ENCODE measurements at places on chromosomes 12 and 14.

DNA sequence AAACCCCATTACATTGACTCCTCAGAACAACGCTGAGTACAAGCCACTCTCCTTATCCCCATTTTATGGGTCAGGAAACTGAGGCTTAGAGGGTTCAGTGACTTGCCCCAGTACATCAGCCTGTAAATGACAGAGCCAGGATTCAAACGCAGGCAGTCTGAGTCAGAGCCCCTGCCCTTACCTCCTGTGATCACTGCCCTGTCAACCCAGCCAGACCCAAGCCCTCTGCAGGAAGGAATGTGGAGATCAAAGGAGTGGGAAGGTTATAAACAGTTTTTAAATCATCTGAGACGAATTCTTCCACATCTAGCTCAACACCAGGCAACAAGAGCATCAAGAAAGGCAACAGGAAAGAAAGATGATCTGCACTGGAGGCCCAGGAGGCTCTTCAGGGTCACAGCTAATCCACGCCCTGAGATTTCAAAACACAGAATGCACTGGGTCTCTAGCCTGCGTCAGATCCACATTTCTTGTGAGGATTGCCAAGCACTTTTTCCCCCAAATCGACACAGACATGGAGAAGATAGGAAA lies 38.5 kb downstream of the SPTB start:
- no peak for DNase-seq

DNA sequence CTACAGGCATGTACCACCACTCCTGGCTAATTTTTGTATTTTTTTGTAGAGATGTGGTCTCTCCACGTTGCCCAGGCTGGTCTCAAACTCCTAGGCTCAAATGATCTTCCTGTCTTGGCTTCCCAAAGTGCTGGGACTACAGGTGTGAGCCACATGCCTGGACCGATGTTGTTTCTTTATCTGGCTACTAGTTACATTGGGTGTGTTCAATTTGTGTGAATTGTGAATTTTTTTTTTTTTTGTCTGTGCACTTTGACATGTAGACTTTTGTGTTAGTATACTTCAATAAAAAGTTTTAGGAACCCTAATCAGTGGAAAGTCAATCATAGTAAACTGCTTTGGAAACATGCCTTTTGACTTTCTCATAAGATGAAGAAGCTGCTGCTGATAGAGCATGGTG lies 24.0 kb upstream of the SLC17A8 start:
- no peak for DNase-seq

DNA sequence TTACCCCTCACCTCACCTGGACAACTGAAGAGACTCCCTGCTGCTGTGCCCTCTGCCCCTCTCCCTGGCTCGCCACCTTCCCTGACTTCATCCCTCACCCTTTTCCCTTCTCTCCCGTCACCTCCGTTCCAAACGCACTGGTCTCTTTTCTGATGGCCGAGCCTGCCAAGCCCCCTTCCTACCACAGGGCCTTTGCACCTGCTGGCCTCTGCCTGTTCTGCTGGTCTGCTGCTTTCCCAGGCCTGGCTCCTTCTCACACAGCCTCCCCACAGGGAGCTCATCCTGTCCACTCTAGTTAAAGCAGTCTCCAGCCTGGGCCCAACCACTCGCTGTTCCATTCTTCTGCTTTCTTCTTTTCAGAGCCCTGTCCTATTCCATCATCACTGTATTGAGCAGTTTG lies 34.6 kb downstream of the RBM19 start:
- DNase-seq, result no peak

GRCh38 chr14:81938341-81938740 lies 404.7 kb upstream of the SEL1L start:
- DNase-seq, result no peak

- no peak for DNase-seq
These were observed 505 bp upstream of the BCDIN3D start for GRCh38 chr12:49843411-49843810.

- DNase-seq, result no peak
These were observed 146.5 kb downstream of the SAMD4A start for GRCh38 chr14:54713379-54713778.

DNA sequence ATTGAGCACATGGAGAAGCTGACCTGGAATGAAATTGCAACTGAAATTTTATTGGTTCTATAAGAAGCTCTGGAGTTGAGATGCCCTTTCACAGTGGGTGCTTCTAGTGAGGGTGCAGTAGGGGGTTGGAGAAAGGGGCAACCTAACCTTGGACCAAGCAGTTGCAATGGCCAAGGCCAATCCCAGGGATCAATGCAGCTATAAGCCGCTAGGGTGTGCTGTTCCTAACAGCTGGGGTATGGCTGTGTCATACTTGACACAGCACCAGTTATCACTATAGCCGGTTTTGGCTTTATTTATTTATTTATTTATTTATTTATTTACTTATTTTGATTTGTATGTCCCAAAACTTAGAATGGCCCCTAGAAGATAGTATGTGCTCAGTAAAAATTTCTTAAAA lies 505.9 kb downstream of the FLRT2 start:
- DNase-seq, result no peak

GRCh38 chr12:116213885-116214527 lies 63.5 kb downstream of the MED13L start:
- DNase-seq, result no peak

GRCh38 chr14:31084385-31084784 lies 58.2 kb upstream of the STRN3 start:
- no peak for DNase-seq

DNA sequence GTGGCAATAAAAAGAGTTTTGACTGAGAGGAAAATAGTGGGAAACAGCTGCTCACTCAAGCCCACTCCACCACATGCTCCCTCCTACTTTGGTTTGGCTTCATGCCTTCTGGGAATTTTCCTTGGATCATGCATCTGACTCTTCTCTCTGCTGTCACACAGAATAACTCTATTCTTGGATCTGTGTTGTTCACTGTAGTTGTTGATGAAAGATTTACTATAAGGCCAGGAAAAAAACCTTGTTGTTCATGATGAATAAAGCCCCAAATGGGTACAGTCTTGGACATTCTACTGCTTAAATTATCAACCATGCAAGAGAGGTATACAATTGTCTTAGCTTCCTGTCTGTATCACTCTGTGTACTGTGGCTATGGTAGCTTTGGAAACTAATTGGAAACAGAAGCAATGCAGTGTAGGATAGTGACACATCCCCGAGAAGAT lies 70.5 kb downstream of the TMX1 start:
- no peak for DNase-seq

DNA sequence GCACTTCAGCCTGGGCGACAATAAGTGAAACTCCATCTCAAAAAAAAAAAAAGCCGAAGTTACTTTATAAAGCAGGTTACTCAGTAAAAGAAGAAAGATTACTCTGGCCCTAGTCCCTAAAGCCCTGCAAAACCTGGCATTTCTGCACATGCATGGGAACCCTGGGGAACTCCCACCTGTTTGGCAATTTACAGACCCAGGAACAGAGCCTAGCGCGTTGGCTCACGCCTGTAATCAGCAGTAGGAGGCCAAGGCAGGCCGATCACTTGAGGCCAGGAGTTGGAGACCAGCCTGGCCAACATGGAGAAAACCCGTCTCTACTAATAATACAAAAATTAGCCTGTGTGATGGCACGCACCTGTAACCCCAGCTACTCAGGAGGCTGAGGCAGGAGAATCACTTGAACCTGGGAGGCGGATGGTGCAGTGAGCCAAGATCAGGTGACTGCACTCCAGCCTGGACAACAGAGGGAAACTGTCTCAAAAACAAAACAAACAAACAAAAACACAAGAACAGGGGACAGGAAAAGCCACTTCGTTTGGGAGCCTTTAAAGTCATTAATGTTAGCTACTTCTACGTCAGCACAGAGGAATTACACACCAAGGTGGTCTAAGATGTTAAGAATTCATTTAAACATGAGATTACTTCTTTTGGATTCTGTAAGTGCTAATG lies 34.1 kb upstream of the SPTSSA start:
- no peak for DNase-seq

- no peak for DNase-seq
These were observed 552 bp downstream of the TAPBPL start for GRCh38 chr12:6452245-6452943.

DNA sequence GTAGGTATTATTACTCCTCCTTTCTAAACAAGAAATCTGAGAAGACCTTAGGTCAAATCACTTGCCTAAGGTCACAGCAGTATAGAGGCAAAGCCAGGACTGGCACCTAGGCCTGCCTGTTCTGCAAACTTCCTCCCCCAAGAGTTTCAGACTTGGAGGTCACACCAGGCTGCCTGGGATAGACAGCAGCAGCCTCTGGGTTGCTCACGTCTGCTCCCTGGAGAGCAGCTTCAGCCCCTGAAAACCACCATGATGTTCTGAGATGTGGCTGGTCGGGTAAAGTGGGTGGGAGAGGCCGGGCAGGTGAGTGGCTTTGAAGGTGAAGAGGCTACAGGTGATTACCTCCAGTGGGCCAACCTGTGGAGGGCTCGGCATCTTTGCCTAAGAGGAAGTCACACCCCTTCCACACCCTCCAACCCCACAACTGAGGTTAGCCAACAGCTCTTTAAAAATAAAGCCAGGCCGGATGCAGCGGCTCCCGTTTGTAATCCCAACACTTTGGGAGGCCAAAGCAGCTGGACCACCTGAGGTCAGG lies 37.0 kb upstream of the PNMA1 start:
- no peak for DNase-seq

- no peak for DNase-seq
These were observed 1.5 kb upstream of the PRPF40B start for GRCh38 chr12:49621651-49622500.

DNA sequence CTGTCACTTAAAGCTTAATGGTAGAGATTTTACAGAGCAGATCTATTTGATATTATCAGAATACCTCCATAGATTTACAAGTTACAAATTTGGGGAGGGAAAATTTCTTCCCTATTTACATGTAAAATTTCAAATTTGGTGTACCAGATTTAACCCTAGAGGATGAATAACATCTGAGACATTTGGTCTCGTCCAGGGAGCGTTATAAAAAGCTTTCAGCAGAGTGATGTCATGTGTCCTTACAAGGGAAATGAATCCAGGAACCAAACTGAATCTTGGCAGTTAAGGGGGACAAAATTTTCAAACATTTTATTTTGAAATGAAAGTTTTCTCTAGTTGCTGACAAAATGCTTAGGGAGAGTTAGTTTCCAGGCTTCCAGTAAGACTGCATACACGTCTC lies 4.5 kb upstream of the CDK17 start:
- no peak for DNase-seq

GRCh38 chr14:61470261-61470960 lies 149.0 kb downstream of the PRKCH start:
- DNase-seq, result no peak

- DNase-seq, result no peak
These were observed 51.3 kb downstream of the SLC6A12 start for GRCh38 chr12:162467-163307.

GRCh38 chr12:9702255-9702654 lies 30.6 kb downstream of the CLECL1 start:
- DNase-seq, result no peak

DNA sequence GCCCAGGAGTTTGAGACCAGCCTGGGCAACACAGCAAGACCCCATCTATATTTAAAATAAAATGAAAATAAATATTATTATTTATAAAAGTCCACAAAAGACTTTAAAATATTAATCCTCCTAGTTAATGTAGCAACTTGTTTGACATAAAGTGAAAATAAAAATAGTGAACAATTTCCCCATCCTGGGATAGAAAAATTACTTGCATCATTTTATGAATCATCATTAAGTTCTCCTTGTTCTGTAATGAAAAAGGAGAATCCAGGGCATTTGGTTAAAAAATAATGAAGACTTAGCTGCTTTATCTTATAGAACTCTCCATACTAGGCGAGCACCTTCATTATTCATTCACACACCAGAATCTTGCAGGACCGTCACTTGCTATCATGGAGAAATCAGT lies 66.1 kb downstream of the ELK3 start:
- no peak for DNase-seq

- no peak for DNase-seq
These were observed 32.4 kb downstream of the ABCD2 start for GRCh38 chr12:39587225-39587624.

DNA sequence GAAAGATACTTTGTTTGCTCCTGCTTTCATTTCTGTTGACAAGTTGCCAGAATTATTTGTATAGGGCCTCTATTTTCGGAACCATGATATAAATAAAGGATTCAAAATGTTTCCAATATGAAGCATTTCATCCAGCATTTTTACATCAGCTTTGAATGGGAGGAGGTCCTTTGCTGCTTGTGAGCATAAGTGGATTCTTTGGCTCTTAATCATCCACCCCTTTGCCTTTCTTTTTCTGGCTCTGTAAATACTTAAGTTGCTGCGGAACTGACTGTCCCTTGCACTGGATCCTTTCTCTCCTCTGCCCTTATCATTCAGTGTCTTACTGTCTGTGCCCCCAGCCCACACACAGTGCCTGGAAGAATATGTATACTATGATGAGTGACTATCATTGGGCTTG lies 357.3 kb upstream of the RGS6 start:
- DNase-seq, result no peak
